Posterior cingulate gyrus (tissue), 11 donors: ENCODE measurements at places on chromosomes 1 and 21.

- no peak for DNase-seq
Observed at GRCh38 chr1:169601096-169601881, 15.0 kb upstream of the F5 start.

- DNase-seq = no peak
Observed at GRCh38 chr21:42660118-42660470, 6.7 kb downstream of the PDE9A start.

DNA sequence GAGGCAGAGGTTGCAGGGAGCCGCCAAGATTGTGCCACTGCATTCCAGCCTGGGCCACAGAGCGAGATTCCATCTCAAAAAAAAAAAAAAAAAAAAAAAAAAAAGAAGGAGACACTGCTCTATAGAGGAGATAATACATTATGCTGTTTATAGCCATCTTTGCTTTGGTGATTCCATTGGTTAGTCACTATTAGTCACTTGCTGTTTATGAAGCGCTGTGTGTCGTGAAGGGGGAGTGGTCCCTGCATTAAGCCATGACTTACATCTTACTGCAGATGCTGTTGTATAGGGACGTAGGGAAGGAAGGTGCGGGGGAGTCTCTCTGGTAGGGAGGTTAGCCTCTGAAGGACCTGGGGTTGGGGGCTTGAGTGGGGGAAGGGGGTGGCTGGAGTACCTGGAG lies 48.3 kb downstream of the HUNK start:
- DNase-seq = no peak

DNA sequence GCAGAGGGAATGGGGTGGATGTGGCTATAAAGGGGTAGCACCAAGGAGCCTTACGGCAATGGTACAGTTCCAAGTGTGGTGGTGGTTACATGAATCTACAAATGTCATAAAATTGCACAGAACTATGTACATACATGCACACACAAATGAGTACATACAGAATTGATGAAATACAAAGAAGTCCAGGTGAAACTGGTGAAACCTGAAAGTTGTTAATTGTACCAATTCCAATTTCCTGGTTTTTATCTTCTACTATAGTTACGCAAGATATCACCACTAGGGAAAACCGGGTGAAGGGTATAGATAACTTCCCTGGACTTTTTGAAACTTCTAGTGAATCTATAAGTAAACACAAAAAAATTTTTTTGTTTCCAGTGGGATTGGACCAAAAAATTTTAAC lies 18.9 kb downstream of the HSF2BP start:
- DNase-seq = no peak

DNA sequence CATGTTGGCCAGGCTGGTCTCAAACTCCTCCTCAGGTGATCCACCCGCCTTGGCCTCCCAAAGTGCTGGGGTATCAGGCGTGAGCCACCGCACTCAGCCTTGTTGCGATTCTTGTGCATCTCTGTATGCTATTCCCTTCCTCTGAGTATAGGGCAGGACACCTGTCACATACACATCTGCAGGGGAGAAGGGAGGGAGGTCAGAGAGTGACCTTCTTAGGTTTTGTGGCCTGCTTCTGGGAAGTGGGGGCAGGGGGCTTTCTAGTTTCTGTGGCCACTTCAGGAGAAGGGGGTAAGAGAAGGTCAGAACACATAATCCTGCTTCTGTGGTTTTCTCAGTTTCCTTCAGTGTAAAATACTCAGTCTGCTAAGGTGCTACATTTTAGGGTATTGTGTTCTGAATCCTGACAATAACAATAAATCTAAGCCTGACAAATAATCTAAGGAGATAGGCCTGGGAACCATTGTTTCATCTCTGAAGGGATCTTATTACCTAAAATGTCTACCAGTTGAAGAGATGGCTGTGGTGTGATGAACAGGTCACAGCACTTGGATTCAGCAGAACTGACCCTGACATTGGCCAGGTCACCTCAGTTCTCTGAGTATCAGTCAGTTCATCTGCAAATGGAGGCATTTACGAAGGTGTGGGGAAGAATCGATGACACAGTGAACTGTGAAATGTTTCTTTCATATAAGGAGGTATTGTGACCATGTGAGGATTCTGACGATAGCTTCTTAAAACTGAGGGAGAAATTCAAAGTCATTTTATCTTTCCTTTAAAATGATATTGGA lies 212.6 kb upstream of the L1TD1 start:
- DNase-seq = no peak

DNA sequence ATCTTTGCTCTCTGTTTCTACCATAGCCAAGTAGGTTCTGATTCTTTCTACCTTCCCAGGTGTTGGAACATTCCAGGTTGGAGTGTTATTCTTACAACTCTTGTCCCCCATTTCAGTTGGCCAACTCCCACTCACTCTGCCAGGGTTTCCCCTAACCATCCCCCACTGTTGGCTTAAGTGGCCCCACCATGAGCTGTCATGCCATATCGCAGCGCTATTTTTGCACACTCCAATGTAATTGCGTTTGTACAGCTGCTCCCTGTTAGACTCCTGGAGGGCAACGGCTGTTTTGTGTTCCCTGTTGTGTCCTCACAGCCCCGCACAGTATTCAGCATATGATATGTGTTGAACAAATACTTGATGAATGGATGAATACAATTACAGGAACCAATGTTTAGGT lies 117.7 kb upstream of the ETS2 start:
- no peak for DNase-seq

DNA sequence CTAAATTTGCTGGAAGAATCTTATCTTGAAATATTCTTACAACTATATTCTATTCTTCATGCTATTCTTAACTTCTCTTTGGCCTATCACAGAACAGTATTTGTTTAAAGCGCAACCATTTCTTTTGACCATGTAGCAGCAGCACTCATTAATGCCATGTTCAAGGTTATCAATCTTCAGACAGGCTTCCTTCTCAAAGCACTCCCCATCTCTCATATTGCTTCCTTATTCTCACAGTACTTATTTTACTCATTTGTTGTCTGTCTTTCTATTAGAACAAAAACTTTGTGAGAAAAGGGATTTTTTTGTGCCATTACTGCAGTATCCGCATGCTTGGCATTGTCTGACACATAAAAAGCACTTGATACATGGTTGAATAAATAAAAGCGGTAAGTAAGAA lies 89.7 kb downstream of the ATP1B1 start:
- DNase-seq = no peak
